ENCODE measurements at places on chromosomes 3 and 15. TPM values are rescaled to one million over a fixed set of nuclear protein-coding genes. Genes with fewer than 3 reads are reported as not detected.

DNA sequence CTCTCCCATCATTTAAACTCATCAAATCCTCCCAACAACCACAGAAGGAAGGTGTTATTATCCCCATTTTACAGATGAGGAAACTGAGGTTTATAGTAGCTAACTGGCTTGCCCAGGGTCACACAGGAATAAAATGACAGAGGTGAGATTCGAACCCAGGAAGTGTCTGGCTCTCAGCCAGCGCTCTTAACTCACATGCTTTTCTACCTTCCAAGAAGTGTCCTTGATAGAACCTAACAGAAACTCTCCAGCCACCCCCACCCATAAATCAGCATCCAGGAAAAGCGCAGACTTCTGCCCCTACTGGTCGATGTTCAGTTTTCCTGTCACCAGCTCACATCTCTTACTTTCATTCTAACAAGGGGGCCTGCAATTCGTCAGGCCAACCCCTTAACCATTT, 51.7 kb downstream of the SPATA12 start:
- DNase-seq: no peak

GRCh38 chr15:67824976-67825880, at the start of gene SKOR1:
TSS of gene SKOR1 (plus strand) at chr15:67825509. CDS start at chr15:67825603, 94 bp downstream.
- DNase-seq: no peak

DNA sequence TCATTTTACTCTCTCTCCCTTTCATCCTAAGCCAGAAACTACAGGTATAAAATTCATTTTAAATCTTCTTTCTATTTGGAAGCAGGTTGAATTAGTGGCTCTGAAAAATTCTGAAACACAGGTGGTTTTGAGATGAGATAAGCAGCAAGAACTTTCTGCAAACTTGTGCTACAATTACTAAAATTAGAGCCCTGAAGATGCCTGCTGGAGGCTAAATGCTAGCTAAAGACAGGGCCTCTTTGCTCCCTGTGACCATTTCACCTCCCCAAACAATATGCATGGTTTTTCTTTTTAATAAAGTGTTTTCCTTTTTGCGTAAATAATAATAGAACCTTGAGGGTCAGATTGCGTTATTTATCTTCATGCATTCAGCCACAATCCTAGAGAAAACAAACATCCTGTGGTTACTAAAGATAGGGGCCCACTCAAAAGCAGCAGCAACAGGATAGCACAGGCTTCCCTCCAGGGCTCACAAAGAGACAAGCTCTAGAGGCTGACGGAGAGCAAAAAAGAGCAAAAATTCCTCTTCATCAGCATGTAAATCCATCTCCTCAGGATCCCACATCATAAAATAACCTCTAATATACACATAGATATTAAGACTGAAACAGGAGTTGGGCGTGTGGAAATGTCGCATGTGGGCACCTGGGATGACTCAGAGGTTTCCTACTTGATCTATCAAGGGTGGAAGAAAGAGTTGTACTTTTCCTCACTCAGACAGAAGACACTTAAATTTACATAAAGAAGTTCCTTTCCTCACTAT, 26.5 kb upstream of the CP start:
- no peak for DNase-seq

DNA sequence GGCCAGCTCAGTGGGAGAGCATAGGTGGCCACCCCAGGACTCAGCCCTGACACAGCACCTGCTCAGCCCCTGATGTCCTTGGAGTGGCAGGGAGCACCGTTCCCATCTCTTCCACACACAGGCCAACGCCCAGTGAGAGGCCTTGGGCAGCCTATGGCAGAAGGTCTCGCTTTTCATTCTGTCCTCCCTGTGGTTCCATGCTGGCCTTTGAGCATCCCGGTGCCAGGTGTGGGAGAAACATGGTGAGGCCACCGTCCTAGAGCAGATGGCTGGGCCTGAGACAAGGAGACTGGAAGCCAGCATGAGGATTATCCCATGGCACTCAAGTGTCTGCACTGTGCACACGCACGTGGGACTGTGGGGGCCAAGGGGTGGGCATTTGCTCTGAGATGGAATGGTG, 25.1 kb downstream of the ADCY5 start:
- DNase-seq: no peak

DNA sequence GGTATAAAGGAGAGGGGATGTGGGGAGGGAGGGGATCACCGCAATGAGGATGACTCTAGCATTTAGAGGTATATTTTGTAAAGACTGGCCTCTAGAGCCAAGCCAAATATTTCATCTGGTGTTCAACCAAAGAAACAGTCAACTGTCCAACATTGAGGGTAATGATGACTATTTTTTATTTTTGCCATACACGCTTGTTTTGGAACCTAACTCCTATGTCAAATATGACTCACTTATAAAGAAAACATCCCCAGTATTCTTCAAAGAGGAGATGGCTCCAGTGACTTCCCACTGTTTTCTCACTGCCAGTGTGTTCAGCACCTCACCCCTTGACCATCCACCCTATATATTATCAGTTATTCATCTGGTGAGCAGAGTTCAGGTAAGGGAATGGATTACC, 77.3 kb downstream of the WNT5A start:
- no peak for DNase-seq

GRCh38 chr15:42315521-42315920, 42.3 kb upstream of the TMEM87A start:
- no peak for DNase-seq

CAMP gene
- not detected for total RNA-seq

RHOV gene
- total RNA-seq: 0.35 TPM

DUOX2 gene
- total RNA-seq: 0.05 TPM

SOX2 gene
- total RNA-seq: 0.08 TPM

PRTG gene
- total RNA-seq: not detected

ACTC1 gene
- not detected for total RNA-seq
